Right atrium auricular region (tissue), 2 donors: ENCODE measurements at places on chromosomes 2 and 18. TPM values are rescaled to one million over a fixed set of nuclear protein-coding genes. Genes with fewer than 3 reads are reported as not detected.

CCT4 gene
- 69.8 TPM for total RNA-seq

LHCGR gene
- not detected for total RNA-seq

LRATD1 gene
- total RNA-seq: 3.1 TPM

DNA sequence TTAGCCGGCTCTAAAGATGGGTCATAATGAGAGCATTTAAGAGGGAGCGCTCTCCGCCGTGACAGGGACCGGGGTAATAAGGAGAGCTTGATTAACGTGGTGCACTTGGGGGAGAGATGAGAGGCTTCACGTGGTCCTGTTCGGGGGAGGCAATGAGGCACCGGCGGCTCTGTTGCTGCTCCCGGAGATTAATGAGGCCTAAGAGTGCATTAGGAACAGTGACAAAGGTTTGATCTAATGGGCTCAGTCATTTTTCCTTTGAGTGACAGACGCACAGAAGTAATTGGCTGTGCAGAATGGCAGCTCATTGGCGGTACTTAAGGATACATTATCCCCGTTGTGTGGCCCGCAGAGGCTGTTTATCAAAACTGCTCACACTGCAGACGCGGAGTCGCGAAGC is 250.7 kb downstream of the GBX2 start:
- H3K36me3 ChIP-seq: no peaks in the 10 kb centered on the region
- no peaks in the 10 kb centered on the region for H3K27me3 ChIP-seq
- no peak for DNase-seq
- no peaks in the 10 kb centered on the region for H3K4me1 ChIP-seq
- no peak overlapping the region for H3K4me3 ChIP-seq
- H3K27ac ChIP-seq: no peak overlapping the region

- no peaks in the 10 kb centered on the region for H3K4me1 ChIP-seq
- no peak for DNase-seq
- no peak overlapping the region for H3K27ac ChIP-seq
Measured at GRCh38 chr2:60410456-60411146, 142.9 kb downstream of the BCL11A start.
